ENCODE measurements at places on chromosomes 6 and 20. TPM values are rescaled to one million over a fixed set of nuclear protein-coding genes. Genes with fewer than 3 reads are reported as not detected.

Gene DTNBP1
- total RNA-seq: 14.5 TPM

DNA sequence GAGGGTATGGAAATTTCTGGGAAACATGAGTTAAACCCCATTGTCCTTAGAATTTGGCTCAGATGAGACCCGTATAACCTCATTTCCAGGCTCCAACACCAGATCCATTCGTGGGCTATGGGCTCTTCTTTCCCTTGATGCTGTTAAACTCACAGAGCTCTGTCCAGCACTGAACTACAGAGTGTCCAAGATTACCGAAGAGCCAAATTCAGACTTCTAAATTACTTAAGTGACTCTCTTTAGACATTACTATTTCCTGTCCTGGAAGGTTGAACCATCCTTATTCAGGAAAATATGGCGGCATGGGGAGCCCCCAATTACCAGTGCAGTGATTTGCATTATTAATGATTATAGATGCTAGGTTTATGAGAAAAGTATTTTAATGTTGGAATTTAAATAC lies 124.9 kb upstream of the EDN1 start:
- no peak for DNase-seq

DNA sequence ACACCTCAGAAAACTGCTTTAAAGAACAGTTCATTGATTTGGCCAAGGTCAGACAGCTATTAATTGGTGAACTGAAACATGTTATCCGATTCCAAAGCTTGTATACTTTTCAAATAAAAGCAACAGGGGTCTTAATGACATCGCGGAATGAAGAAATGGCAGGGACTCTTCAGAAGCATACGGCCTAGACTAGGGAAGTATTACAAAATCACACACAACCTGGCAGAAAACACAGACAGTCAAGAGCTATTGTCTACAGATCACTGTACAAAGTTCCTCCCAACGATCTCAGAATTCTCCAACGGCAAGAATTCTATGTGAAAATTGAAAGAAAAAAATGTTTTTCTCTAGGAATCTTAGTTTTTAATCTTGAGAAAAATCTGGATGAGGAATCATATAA lies 105.5 kb downstream of the PTPRK start:
- no peak for DNase-seq

DNA sequence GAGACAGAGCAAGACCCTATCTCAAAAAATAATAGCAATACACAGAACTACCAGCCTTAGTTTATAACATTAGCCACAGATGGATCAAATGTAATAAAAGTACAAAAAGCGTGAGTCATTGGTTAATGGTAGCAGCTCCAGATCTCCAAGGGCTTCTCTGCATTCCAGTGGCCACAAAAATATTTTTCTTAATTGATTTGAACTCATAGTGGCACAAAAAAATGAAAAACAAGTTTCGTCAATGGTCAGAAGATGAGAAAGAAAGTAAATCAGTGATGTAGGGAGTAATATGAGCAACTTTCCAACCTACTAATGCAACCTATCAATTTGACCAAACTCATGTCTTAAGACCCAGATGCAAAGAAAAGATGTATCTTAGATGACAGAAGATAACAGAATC lies 79.6 kb downstream of the CEP57L1 start:
- no peak for DNase-seq

DNA sequence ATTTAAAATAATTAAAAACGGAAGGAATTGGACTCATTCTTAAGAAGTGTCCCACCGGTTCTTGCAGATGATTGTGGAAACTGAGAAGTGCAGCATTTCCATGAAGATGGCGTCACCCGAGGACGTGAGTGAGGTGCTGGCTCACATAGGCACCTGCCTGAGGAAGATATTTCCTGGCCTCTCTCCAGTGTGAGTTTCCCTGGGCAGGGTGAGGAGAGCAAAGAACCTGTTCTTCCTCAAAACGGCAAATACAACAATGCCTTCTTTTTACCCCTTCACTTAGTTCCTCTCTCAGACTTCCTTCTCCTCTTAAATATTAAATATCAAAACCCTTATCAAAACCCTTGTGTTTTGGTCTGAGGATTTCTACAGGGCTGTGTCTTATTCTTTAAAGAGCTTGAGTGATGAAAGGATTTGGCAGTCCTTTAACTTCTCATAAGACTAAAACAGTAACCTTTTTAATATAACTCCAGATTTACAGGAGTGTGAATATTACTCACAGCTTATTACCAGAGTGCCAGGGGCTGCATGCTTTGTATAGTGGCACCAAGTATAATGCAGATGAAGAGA lies 156.3 kb downstream of the CARMIL1 start:
- DNase-seq: no peak

DNA sequence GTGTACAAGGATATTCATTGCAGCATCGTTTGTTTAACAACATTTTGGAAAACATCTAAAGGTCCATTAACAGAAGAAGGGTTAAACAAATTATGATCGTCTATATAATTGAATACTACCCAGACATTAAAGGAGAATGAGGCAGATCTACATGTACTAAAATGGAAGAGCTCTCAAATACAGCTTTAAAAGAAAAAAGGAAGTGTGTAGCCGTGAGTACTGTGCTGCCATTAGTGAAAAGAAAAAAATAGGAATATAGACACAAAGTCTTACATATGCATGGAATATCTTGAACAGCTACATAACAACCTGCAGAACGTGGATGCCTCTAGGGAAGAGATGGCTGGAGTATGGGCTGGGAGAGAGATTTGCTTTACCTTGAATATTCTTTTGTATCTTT lies 37.9 kb downstream of the PRDM1 start:
- no peak for DNase-seq

DNA sequence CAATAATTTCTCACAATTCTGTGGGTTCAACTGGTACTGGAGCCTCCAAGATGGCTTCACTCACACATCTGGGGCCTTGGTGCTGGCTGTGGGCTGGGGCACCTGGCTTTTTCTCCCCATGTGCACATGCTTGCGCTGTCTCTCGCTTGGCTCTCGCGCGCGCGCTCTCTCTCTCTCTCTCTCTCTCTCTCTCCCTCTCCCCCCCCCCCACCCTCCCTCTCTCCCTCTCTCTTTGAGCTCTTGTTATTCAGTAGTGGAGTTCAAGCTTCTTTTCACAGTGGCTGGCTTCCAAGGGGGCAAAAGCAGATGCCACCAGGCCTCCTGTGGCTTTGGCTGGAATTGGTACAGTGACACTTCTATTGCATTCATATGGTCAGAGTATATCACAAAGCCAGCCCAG lies 10.8 kb upstream of the TBCC start:
- DNase-seq: no peak

DNA sequence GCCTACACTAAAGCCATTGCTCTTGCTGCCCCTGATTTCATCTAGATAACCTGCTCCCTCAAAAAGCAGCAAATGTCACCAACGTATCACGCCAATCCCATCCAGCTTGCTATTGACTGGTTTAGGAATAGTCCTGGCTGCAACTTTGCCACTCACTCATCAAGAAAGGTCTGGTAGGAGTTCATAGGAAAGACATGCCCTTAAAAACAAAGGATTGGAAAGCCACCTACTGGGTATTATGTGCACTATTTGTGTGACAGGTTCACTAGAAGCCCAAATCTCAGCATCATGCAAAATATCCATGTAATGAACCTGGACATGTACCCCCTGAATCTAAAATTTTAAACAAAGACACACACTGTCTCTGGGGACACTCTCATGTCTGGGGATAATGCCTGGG lies 170.4 kb upstream of the COL21A1 start:
- no peak for DNase-seq

GRCh38 chr6:81668615-81669047 lies 83.8 kb downstream of the TENT5A start:
- no peak for DNase-seq

- no peak for DNase-seq
Observed at GRCh38 chr6:152671171-152671570, 26.5 kb upstream of the MYCT1 start.

Gene ADGRG6
- 0.31 TPM for total RNA-seq

Gene SDC4
- total RNA-seq: 1.0 TPM

DNA sequence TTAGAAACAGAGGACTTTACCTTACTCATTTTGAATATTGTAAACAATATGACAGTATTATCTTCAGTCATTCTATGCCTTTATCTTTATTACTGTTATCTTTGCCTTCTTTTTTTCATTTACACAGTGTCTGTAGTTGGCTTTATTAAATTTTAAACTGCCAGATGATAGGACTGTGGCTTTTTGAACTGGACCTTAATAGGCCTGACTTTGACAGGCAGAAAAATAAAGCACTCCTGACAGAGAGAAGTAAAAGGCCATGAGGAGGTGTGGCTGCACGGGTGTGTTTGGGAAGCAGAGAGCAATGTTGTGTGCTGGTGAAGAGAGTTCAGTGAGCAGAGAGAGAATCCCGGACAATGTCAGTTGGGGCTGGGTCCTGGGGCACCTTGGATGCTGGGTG lies 7.8 kb downstream of the TRIM40 start:
- no peak for DNase-seq

GRCh38 chr6:21595285-21596144 lies 2.0 kb downstream of the SOX4 start:
- peak; percentile 58 for DNase-seq

DNA sequence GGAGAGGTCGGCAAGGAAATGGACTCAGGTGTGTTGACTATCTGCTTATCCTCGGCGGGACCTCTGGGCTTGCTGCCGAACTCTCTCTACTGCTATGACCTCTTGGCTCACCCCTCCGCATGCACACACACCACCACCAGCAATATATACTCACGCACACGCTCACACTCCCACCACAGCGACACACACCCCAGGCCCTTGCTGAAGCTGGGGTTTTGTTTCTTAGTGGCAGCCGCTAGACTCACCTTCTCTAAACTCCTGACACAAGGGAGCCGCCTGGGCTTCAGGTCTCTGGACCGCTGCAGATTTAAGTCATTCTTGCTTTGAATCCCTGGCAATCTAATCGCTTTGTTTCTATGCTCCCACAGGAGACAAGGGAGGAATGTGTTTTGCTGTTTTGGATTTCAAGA lies 59.4 kb upstream of the BACH2 start:
- DNase-seq: no peak

Gene HLA-DRB5
- total RNA-seq: 12.5 TPM
